ENCODE measurements at places on chromosomes 13 and 19.
A peak's percentile ranks its signal among the peaks of the same experiment; 100 is the strongest.

DNA sequence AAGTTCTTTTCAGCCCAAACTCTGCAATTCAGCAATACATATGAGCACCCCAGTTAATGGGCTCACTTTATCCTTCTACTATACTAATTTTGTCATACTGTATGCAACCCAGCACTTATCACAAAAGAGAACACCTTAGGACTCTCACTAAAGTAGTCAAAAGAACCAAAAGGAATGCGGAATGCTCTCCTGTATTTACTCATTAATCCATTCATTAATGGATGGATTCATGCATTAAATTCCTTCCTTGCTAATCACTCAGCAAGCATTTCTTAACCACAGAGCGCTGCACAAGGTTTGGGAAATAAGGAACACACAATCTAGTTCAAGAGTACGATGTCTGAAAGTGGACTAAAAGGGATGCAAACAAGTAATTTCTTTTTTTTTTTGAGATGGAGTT is 12.8 kb upstream of the DOCK9 start:
- DNase-seq: no peak

DNA sequence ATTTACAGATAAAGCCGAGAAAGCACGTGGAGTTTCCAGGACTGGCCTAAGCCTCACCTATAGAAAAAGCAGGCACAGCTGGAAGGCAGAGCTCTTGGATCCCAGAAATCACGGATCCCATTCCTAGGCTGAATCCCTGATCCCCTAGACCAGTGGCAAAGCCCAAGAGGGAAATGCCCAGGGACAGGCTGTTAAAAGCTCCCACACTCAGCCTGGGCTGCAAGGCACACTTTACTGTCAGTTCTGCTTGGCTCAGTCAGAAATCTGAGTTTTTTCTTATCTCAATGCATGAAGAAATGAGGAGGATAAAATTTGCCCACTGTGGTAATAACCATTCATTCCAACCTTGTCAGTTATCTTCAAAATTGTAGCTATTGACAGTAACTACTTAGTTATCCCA is 8.0 kb upstream of the FUT2 start:
- DNase-seq: no peak

- no peak for DNase-seq
Measured at GRCh38 chr13:87035526-87035925, 635.6 kb upstream of the SLITRK5 start.

GRCh38 chr19:54425382-54425723 is 10.1 kb downstream of the TTYH1 start:
- DNase-seq: no peak

GRCh38 chr19:18290302-18291018 is 9.0 kb upstream of the JUND start:
- peak; percentile 77 for DNase-seq

GRCh38 chr13:114157869-114158495 is 21.1 kb upstream of the CFAP97D2 start:
- DNase-seq: no peak

DNA sequence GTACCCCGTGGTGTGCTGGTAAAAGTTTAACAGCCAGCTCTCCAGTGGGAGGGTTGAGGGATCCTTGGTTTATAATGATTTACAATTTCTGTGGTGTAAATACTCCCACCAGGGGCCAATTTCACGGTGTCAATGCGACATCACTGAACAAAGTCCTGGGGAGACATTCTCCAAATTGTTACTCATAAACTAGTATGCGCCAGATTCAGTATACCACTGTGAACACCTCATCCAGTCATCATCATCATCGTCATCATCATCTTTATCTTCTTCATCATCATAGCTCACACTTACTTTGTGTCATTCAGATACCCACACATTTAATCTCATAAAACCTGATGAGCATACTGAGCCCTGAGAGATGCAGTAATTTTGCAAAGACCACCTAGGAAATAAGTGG is 17.2 kb upstream of the TNFSF14 start:
- no peak for DNase-seq

DNA sequence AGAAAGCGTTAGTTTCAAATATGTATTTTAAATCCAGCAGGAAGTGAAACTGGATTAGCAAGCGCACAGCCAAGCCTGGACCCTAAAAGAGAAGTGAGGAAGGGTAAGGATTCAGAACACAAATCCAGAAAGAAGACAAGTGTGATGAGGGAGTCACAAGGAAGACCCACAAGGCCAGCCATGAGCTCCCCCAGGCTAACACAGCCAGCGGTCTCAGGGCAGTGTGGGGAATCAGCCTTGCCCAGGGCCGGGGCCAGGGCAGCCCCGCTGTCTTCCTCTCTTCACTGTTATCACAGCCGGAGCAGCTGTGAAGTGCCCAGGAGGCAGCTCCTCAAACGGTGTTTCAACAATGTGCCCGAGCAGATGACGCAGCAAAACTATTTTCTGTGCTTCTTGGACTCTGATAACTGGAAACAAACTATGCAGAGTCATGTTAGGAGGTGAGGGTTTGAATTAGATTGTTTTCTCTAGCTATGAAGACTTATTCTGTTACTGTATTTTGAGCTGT is 12.2 kb upstream of the CDC16 start:
- DNase-seq: peak; percentile 88

DNA sequence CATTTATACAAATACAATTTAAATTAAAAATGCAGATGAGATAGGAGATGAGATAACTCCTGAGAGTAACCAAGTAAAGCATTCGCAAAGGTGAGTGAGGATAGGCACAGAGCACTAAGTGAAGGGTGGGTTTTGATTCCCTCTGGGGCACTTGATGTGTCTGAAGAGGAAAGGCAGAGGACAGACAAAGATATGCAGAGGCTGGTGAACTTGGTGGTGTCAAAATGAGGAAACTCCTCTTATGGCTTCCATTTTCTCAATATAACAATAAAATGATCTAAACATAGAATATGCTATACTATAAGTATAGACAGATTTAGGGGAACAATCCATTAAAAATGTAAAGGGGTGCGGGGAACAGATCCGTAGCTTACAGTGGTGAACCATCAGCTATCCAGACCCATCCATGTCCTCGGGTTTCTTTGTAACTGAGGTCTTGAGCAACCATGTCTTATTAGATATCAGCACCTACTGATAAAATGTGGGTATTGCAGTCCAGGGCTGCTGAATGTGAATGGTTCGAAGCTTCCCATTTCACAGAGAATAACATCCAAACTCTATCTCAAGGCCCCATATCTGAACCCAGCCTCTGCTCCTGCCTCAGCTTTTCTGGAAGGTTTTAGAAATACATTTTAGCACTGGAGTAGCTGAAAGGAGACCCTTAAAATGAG is 73.9 kb upstream of the SLC10A2 start:
- DNase-seq: no peak

DNA sequence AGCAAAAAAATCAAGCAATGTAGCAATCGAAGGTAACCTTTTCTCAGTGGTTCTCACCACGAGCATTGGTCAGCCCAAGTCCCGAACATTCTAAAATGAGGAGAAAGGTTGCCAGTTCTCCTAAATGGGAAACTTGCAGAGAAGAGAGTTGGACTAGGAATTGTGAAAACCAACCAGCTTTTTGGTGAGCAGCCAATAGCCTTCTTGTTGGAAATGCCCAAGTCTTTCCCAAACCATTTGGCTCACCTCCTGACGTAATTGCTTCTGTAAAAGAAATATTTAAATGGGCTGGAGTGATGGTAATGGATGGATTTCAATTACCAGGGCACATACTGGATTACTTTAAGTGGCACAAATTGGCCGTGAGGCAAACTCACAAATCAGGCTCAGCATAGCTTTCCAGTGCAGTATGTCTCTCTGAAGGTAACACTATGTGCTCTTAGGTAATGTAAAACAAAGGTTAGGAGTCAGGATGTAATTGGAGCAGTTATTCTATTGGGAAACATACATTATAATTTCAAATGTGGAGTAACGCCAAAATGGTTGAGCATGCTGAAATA is 423.2 kb downstream of the KLF5 start:
- DNase-seq: no peak

DNA sequence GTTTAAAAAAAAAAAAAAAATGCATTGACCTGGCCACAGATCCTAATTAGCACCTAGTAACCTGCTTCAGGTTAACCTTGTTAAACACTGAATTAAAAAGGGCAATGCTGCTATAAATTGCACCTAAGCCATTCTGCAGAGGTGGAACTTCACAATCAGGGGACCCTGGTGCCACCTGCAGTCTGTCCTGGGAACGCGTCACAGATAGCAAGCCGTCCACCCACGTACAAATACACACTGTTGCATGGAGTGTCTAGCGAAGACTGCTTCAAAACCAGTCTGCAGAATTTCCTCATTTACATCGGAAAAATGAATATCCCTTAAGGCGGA is 169.3 kb downstream of the COL4A1 start:
- peak; percentile 80 for DNase-seq

DNA sequence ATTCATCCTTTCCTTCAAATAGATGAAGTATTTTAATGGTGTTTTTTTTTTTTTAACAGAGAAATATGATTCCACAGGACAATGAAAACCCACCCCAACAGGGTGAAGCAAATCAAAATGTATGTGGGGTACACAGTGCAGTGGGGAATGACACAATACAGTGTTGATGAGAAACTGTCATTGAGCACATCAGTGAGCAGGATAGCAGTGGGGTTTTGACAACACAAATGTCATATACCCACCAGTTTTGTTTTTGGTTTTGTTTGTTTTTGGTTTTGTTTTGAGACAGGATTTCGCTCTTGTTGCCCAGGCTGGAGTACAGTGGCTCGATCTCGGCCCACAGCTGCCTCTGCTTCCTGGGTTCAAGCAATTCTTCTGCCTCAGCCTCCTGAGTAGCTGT is 29.2 kb downstream of the ZNF844 start:
- no peak for DNase-seq

GRCh38 chr19:39335168-39335548 is 685 bp downstream of the GMFG start:
- DNase-seq: peak; percentile 50

DNA sequence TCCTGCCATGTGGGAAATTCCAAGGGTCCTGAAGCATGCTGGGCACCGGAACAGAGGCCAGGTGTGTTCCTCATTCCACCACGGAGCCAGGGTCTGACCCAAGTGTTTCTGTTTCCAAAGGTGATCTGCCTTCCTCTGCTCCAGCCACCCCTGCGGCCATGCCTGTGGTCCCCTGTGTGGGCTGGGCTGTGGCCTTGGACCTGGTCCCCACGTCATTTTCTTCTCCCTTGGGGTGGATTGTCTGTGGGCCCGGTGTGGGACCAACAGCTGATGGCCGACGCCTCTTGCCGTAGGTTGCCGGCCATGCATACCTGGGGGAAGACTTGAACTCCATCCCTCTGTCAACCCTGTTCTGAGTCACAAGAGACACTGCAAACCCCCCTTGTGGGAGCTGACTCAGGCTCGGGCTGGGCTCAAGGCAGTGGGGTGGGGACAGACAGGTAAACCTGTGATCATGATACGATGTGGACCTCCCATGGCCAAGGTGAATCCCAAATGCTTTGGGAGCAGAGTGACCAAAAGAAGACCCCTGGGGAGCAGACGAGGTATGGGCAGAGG is 35.0 kb downstream of the ATP11A start:
- DNase-seq: no peak

- no peak for DNase-seq
Measured at GRCh38 chr13:46168341-46168740, 13.6 kb downstream of the LCP1 start.

GRCh38 chr13:98549006-98549727 is 27.7 kb downstream of the STK24 start:
- DNase-seq: no peak

- DNase-seq: no peak
Measured at GRCh38 chr19:53553156-53553555, 15.2 kb downstream of the ZNF331 start.

- DNase-seq: no peak
Measured at GRCh38 chr13:75410207-75410606, 71.8 kb downstream of the TBC1D4 start.

- DNase-seq: no peak
Measured at GRCh38 chr13:39375601-39376000, 227.4 kb downstream of the LHFPL6 start.

DNA sequence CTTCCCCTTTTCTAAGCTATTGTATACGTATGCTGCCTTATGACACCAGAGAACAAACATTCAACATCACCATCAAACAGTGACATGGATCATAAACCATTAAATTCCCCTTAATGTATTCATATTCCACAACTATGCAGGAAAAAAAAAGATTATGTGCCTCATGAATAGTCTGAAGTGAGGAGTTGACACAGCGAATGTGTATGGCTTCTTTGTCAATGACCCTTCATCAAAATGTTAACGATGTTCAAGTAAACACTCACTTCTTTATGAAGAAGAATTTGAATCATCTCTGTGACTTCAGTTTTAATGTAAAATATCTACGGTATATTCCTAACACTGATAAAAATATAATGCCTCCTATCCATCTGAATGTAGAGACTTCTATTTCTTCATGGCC is 44.6 kb downstream of the SMAD9 start:
- DNase-seq: no peak

- DNase-seq: no peak
Measured at GRCh38 chr19:41027273-41027967, 36.3 kb downstream of the CYP2B6 start.

DNA sequence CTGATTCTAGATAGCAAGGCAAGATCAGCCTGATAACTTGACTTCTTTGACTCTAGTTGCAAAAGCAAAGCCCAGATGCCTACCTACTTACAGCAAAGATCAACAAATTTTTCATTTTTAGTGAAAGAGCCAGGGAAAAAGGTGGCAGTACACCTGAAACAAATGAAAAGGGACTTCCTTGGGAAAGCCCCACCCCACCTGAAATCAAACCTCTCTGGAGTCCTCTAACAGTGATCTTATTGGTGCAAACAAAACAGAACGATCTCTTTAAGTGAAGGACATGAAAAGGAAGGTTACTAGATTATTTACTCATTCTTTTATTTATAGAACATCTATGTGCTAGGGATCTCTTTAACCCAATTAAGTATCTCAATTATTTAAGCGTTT is 507 bp upstream of the LCP1 start:
- DNase-seq: no peak

DNA sequence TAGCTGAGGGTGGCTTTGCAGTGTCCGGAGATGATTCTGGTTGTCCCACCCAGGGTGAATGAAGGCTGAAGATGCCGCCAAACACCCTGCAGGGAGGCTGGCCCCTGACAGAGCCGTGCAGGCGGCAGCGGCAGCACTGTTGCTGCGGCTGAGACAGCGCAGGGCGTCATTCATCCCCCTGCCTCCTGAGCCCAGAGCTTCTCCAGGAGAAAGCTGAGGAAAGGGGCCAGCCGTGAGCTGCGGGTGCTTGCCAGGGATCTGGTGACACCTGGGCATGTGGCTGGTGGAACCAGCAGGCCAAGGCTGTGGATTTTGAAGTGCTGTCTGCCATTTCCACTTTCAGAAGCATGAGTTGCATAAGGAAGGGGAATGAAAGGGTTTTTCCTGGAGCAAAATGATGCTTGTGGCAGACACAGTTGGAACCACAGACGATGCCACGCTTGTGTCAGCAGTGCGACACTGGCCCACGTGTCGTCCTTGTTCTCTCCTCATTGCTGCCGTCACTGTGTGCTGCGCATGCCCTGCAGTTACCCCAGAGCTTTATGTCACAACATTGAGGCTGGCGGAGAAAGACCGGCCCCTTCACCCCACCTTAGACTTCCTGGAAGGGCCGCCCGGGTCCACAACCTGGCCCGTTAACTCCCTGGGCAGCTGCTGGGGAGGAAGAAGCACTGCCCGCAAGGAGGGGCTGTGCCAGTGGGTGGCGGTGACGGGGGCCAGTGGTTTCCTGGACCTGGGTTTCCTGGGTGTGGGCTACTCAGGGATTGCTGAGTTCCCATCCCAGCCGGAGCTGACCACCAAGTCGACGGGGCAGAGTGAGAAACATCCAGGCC is 22.7 kb downstream of the TFDP1 start:
- no peak for DNase-seq

GRCh38 chr13:82447416-82448077 is 1434.7 kb downstream of the SLITRK1 start:
- no peak for DNase-seq

- no peak for DNase-seq
Measured at GRCh38 chr19:45469945-45470761, 2.4 kb downstream of the FOSB start.

- no peak for DNase-seq
Measured at GRCh38 chr13:101695870-101696516, 243.5 kb downstream of the ITGBL1 start.
